ENCODE measurements at places on chromosomes 1 and 21. TPM values are rescaled to one million over a fixed set of nuclear protein-coding genes. Genes with fewer than 3 reads are reported as not detected.

DNA sequence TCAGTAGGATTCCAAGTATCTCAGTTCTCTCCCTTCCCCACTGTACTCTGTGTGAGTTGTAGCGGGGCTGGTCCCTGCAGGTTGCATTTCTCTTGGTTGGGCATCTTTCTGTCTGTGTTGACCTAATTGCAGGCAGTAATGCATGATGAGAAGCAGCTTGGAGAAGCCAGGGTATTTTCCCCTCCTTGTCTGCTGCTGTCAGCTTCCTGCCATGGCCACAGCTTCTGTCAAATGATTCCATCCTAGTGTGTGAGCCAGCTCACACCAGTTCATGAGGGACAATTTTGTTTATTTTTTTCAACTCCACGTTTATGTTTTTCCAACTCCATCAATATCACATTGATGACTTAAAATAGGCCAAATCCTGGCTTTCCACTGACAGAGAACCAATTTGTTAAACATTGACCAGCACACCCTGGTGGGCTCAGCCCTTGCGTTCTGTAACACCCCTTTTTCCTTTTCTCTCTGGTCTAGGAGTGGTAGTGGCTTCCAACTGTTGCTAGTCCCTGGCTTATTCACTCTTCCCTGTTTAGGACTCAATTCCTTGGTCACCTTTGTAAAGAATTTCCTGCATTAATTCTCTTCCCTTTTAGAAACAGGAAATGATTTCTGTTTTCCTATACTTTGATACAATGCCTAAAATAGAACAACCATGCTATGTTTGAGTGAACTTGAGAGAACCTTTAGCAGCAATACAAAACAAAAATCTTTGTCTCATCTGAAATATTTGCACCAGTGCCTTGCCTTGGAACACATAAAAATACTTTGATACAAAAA lies 44.9 kb upstream of the APOBEC4 start:
- no peak for DNase-seq

- no peak for DNase-seq
These were observed 53.8 kb upstream of the ZSWIM5 start for GRCh38 chr1:45260244-45260643.

- DNase-seq: peak; percentile 79
These were observed 67.4 kb downstream of the ARHGEF10L start for GRCh38 chr1:17606826-17607440.

DNA sequence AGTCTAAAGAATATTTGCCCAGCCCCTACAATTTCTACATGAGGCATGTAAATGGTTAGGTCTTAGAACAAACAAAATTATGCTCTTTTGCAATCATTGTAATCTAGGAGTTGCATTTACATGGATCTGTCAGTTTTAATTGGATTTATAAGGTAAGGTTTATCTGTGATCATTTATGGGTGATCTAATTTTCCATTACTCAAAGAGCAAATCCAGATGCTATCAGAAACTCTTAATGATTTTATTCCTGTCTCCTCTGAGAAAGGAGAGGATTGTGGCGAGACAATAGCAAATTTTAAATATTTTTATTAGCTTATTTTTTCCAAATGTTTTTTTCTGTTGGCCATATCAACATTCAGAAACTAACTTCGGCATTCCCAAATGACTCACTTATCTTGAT lies 14.2 kb upstream of the NEGR1 start:
- DNase-seq: no peak

- DNase-seq: no peak
These were observed 181.0 kb upstream of the FGGY start for GRCh38 chr1:59115865-59116264.

The SLAMF7 gene
- 0.11 TPM for polyA plus RNA-seq

The MCOLN3 gene
- polyA plus RNA-seq: 4.0 TPM

All from muscle of back (tissue), 13 donors.